SW 1271 (cell line): ENCODE measurements at places on chromosomes 3 and 15.

- DNase-seq, result no peak
These were observed 6.8 kb downstream of the USP4 start for GRCh38 chr3:49333091-49333490.

DNA sequence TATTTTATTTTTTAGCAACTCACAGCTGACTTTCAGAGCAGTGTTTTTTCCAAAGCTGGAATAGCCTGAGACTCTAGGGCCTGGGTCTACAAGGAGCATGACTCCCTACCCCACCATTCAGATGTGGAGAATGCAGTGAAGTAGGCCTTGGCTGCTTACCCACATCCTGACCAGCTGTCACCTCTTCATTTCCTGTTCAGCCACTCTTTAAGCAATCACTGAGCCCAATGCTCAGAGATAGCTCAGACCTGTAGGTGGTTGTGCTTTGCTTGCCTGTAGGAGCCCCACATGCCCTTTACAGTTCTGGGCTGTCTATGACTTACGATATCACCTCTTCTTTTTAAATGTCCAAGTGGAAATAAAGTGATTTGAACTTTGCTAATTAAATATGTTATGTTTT lies 148.1 kb downstream of the NEK11 start:
- no peak for DNase-seq

DNA sequence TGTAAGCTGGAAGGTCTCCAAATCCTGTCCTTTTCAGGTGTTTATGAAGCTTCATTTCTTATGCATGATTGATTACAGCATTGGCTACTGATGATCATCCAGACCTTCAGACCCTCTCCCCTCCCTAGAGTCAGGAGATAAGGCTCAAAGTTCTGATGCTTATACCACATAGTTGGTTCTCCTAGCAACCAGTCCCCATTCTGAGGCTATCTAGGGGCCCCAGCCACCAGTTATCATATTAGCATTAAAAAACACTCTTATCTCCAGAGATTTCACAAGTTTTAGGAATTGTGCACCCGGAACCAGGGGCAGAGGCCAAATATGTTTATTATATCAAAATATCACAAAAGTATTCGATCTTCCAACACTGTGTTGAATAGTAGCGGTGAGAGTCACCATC lies 953.1 kb downstream of the FHIT start:
- no peak for DNase-seq

GRCh38 chr3:126432361-126433104 lies 37.8 kb downstream of the CFAP100 start:
- no peak for DNase-seq

- DNase-seq, result no peak
These were observed 292.8 kb downstream of the LPP start for GRCh38 chr3:188446766-188447165.

GRCh38 chr3:148208975-148209374 lies 488.7 kb upstream of the AGTR1 start:
- DNase-seq, result no peak

DNA sequence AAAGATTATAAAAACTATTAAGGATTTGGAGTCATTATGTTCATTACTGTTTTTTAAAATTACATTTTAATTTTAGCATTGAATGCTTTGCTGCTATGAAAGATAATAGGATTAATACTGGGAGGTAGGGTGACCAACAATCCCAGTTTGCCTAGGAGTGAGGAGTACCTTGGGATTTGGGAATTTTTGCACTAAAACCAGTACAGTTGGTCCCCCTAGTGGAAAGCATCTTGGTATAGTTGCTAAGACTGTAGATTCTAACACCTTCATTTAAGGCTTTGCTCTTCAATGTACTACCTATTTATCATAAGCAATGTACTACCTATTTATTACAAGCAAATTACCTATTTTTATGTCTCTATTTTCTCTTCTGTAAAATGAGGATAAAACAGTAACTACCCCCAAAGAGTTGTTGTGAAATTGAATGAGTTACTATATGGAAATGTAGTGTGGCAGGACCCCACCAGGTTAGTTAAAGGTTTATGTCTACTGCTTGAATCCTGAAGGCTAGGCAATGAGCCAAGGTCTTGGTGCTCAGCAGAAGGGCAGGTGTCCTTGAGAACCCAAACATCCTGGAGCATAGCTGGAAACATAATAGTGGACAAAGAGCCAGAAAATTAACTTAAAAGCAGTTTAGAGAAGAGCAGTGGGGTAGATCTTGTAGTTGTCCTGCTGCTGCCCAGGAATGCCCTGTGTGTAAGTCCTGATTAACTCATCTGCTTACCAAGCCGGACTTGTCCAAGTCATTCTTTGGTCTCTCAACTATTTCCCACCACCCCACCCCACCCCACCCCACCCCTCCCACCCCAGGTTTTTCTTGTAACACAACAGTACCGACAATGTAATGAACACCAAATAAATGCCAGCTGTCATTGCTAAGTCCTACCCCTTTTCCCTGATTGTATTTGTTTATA lies 49.2 kb upstream of the NMD3 start:
- DNase-seq, result peak; percentile 29

- no peak for DNase-seq
These were observed 1.5 kb upstream of the IDH2 start for GRCh38 chr15:90103701-90104329.

DNA sequence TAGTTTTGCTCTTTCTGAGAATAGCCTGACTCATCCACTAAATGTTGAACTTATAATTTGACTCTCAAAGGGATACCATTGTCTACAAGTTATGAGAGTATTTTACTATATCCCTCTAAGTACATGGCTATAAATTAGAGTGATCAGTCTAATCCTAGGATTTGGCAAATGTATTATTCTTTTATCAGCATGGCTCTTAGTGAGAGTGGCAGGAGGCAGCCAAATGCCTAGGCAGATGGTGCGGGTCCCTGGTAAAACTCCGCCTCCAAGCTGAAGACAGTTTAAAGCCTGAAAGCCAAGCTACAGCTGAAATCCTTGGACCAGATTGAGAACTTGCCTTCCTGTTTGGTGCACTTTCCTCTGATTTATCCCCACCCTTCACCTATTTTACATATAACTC lies 631.8 kb downstream of the SQOR start:
- no peak for DNase-seq

DNA sequence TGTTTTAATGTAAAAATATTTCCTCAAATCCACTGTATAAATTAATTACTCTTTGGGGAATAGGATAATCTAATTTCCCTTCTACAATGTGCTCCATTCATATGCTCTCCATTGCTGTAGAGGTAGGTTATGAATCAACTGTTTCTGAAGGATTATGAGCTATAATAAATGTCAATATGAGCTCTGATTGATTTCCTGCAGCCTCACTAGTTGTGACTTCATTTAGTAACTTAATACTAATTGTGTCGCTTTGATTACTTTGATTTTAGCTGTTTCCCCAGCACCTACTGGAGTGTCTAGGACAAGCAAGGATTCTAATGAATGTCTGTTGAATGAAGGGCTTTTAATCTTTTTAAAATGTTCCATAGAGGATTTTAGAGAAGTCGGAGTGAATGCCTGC lies 236.8 kb upstream of the NR2E3 start:
- DNase-seq, result no peak

DNA sequence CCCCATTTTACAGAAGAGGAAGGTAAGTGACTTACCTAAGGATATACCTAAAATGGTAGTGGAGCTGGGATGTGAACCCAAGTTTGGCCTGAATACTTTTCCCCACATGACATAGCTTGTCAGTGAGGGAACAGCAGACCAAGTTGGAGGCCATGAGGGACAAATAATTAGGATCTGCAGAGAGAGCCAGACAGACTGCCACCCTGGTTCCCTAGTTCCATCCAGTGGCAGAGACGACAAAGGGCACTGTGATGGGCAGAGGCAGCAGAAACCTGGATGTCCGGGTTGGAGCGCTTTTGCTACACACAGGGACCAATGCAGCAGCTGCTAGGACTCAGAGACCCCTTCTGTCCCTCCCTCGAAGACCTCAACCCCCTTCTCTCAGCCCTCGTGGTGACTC lies 1.2 kb downstream of the CPLX3 start:
- DNase-seq, result no peak

DNA sequence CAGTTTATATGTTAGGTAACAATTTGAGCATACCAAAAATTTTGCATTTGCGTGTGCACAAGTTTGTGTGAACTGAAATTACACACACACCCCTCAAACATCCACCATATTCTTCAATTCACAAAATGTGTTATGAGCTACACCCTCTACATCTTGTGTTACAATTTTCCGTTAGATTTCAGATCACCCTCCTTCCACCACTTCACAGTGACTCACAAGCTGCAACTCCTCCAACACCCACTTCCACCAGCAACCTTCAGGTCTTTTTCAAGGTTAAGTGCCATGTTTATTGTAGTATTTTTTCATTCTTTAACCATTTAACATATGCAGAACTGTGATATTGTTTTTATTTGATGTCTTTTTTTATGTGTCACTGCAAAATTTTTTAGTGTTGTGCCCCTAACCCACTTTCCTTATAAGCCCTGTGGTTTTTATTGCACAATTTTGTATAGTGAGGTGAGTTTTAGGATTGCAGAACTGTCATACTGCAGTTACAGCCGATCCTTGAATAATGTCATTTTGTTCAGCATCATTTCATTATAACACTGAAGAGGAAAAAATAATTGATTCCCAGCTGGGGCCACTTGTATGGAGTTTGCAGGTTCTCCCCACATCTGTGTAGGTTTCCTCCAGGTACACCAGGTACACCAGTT lies 148.9 kb downstream of the PLCL2 start:
- DNase-seq, result no peak

- peak; percentile 77 for DNase-seq
These were observed 79.5 kb downstream of the CHRD start for GRCh38 chr3:184459355-184459754.

- DNase-seq, result no peak
These were observed 3.0 kb downstream of the BLM start for GRCh38 chr15:90720131-90720530.

DNA sequence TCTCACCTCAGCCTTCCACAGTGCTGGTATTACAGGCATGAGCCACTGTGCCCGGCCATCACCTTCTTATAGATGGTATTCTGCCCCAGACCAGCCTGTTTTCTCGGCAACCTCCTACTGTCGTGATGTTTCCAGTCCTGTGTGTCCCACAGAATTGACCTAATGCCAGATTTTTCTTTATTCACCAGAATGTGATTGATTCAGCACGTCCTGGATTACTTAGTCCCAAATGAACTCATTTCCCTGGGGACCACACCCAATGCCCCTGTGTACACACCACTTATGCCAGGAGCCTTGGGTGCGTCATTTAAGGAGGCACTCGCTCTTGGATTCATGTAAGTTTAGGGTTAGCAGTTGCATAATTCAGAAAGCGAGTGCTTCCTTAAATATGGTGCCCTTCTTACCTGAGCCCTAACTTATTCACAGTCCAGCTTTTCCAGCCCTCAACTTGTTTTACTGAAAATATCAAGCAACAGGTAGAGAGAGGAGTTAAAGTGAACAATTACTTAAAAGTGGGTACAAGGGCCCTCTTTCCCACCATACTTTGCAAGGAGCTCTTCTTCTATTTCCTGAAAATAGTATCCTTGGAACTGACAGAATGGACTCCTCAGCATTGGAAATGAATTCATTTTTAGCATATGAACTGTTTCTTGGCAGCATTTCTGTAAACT lies 64.6 kb upstream of the UBE2E1 start:
- peak; percentile 84 for DNase-seq

DNA sequence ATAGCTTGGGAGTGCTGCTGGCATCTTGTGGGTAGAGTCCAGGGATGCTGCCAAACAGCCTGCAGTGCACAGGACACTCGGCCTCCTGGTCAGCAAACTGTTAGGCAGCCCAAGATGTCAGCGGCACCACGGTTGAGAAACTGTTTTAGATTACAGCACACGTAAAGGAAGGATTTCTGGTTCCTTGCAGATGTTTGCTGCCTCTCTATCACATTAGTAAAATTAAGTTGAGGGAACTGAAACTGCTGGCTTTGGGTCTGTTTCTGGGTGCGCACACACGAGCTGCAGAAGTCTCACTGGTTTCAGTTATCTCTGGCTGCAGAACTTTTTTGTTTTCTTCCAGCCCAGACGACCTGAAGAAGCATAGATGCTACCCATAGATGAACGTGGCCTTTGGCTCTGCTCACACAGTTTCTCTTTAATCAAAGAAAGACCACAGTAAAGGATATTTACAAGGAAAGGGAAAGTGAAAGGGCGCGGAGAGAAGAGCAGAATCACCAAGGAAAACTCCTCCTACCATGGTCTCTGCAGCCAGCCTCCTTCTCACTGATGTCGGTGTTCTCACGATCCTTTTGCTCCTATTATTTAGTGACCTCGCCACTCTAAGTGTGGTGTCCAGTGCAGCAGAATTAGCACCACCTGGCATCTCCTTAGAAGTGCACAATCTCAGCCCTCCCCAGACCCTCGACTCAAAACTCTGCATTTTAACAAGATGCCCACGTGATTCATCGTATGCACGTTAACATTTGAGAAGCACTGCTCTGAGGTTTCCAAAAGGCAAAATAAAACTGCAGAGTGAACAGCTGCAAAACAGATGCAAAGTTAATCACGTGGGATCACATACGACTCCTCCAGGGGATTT lies 50.6 kb upstream of the AKAP13 start:
- no peak for DNase-seq

GRCh38 chr15:53936137-53936536 lies 42.1 kb upstream of the UNC13C start:
- no peak for DNase-seq

DNA sequence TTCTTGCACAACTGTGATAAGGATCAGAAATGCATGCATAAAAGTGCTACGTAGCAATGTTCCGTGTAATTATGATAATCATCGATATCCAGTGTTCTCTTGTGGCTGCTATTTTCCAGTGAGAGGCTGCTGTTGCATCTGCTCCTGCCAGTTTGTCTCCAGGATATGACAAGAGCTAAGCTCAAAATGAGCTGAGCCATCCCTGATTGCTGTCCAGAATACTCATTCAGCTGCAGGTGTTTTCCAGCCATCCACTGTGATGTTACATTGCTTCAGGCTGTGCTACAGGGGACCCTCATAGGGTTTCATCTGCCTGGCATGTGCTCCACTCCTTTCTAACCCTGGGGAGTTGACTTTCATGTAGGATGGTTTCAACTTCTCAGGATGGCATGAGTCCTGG lies 976.0 kb downstream of the ROBO1 start:
- no peak for DNase-seq
